ENCODE measurements at places on chromosomes 2 and 18.

DNA sequence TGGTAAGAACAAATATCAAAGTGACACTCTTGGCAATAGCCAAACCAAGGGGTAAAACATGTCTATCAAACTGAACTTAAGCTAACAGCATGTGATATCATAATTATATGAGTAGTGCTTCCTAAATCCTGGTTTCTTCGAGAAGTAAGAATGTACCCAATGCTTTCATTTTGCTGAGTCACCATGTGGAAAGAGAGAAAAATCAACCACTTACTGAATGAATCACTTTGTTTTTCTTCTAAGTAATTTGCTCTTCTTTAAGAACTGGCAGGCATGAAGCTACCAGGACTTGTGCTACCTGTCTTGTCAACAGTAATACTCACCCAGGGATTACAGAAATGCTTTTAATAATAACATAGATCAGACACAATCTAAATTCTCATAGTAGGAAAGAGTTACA is 19.0 kb upstream of the DUSP19 start:
- no peak for DNase-seq

GRCh38 chr18:49013961-49014604 is 63.3 kb upstream of the SMAD7 start:
- DNase-seq, result no peak

DNA sequence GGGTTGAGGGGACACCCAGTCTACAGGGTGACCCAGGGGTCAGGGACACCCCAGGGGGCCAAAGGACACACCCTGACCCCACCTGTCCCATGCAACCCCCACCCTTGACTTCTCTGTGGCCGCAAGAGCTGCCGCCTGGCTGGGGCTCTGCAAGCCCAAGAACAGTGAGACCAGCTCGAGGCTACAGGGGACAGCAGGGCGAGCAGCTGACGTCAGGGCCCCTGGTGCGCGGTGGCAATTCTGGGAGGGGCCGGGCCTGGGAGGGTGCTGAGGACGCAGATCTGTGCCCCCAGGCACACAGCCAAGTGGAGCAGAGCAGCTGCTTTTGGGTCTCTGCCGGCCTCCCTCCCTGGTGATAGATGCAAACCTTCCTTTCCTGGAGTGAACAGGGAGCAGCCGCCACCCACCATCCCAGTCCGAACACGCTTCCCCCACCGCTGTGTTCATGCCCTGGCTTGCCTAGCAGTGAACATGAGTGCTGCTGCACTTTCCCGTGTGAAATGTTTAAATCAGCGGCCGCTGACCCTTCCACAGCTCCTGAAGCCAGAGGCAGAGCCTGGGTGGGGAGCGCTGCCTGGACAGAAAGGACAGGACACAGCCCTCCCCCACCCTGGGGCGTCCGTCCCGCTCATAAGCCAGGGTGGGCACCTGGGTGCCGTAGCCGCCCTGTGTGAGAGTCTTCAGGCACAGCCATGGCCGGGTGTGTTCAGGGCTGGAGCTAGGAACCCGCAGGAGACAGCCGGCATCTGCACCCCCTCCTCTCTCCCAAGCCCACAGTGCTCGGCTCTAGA is 46.9 kb downstream of the SLC66A2 start:
- no peak for DNase-seq

GRCh38 chr18:64111950-64112349 is 36.9 kb downstream of the LINC00305 start:
- no peak for DNase-seq

DNA sequence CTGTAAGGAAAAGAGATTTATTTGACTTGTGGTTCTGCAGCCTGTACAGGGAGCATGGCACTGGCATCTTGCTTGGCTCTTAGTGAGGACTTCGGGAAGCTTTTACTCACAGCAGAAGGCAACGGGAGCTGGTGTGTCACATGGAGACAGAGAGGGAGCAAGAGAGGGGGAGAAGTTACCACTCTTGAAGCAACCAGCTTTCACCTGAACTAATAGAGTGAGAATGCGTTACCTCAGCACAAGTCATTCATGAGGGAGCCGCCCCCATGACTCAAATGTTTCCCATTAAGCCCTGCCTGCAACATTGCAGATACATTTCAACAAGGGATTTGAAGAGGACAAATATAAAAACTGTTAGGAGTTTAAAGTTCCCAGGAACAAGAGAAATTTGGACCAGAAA is 190.0 kb downstream of the CYRIA start:
- no peak for DNase-seq

- DNase-seq, result no peak
Measured at GRCh38 chr18:11865071-11865470, 13.9 kb downstream of the CHMP1B start.

DNA sequence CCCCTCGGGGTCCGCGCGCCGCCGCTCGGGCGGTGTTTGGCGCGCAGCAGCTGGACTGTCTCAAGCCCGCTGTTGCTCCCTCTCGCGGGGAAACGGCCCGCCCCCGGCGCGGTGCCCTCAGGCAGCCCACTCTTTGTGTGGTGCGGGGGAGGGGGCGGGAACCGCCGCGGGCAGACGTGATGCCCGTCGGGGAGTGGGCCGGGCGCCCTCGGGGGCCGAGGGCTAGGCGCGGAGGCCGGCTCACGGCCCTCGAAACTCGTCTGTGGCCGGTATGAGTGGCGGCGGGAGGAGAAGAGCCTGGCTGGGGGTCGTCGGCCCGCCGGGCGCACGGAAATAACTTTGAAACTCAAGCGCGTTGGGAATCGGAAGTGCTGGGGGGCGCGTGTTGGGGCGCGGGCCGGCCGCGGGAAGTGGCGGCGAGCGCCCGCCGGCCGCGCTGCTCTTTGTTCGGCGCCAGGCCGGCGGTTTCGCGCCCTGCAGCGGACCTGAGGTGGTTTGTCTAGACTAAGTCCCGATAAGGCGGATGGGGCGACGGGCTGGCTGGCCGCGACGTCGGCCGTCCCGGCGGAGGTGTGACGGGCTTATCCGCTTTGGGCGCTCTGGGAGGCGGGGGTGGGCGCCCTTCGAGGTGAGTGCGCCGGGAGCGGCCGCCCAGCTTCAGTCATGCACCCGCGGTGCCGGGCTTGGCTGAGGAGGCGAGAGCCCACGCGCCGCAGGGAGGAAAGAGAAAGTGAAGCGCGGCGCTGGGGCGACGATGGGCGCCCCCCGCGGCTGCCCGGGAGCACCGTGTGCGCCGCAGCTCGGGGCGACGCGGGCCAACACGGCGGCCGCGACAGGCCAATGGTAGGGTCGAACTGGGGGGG is 679 bp downstream of the PTMA start:
- DNase-seq, result no peak
